ENCODE measurements at places on chromosomes 6 and 20.

GRCh38 chr6:19137505-19137904 is 699.7 kb upstream of the ID4 start:
- DNase-seq: no peak

GRCh38 chr6:110567957-110568696 is 91.7 kb upstream of the SLC22A16 start:
- no peak for DNase-seq

- no peak for DNase-seq
Measured at GRCh38 chr20:62011403-62011790, 54.3 kb downstream of the TAF4 start.

DNA sequence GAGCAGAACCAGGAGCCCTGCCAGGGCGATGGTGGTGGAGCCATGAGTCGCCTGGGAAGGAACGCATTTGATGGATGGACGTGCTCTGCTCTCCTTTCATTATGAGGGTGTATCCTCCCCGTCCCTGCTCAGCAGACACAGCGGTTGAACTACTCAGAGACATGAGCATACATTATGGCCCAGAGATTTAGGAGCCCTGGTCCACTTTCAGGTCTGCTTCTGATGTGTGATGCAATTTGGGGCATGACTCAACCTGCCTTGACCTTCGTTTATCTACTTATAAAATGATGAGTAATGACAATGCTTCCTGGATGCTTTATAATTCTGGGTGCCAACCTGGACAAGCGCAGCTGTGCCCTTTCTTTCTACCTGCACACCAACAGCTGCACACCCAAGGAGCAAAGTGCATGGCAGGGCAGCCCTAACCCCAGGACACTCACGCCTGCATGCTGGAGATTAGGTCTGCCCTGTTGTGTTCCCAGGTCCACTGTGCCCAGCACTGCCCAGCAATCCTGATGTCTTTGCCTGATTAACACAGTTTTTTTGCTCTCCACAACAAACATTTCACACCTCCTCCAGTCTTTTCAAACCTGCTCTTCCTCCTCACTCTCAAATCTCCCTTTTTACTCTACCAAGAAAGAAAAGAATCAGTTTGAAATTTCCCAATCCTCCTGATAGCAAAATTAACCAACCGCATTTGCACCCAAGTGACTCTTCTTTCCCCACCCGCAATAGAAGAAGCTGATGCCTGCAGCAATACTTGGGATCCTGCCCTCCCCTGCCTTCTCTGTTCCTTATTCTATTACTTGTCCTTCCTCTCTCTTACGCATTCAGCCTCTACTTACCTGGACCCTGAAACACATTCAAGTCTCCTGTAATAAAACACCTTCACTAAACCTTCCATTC is 81.2 kb downstream of the EZR start:
- DNase-seq: no peak

DNA sequence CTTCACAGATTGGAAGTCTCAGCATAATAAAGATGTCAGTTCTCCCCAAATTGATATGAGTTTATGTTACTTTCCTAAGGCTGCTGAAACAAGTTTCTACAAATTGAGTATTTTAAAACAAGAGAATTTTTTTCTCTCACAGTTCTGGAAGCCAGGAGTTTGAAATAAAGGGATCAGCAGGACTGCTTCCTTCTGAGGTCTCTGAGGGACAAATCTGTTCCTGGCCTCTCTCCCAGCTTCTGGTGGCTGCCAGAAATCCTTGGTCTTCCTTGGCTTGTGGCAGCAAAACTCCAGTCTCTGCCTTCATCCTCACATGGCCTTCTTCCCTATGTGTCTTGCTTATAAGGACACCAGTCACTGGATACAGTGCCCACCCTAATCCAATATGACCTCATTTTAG is 136.1 kb downstream of the TFAP2A start:
- no peak for DNase-seq

DNA sequence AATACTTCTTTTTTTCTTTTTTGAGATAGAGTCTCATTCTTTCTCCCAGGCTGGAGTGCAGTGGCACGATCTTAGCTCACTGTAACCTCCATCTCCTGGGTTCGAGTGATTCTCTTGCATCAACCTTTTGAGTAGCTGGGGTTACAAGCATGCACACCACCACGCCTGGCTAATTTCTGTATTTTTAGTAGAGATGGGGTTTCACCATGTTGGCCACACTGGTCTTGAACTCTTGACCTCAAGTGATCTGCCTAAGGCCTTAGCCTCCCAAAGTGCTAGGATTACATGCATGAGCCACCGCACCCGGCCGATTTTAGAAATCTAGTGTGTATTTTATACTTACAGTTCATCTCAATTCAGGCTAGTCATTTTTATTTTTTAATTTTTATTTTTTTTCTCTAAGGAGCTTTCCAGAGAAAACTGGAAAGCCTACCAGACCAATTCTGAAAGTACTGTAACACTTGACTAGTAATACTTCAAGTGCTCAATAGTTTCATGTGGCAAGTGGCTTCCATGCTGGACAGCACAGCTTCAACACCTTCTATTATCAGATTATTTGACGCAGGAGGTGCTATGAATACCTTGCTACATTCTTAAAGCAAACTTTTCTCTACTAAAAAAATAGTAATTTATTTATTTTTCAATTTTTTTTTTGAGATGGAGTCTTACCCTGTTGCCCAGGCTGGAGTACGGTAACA is 25.0 kb downstream of the POLR1C start:
- DNase-seq: no peak

DNA sequence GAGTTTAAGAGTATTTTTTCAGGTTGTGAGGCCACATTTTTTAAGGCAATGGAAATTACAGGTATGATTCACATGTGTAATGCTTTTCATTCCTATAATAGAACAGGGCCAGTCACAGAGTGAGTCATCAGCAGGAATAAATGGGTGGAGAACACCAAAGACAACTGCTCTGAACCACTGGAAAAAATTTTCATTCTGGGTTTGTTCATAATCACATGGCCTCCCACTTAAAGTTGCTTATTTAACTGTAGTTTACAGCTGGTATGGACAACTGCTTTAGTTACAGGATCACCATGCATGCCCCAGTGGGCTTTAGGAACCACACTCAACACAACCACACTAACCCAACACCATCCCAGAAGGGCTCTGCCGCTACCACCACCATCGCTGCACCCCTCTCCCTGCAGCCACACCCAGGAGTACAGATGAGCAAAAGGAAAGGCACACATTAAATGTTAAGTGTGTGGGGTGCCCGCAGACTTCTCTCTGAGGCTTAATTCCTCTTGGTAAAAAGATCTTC is 107.0 kb upstream of the DST start:
- no peak for DNase-seq

GRCh38 chr6:142686507-142686887 is 258.5 kb downstream of the HIVEP2 start:
- no peak for DNase-seq

DNA sequence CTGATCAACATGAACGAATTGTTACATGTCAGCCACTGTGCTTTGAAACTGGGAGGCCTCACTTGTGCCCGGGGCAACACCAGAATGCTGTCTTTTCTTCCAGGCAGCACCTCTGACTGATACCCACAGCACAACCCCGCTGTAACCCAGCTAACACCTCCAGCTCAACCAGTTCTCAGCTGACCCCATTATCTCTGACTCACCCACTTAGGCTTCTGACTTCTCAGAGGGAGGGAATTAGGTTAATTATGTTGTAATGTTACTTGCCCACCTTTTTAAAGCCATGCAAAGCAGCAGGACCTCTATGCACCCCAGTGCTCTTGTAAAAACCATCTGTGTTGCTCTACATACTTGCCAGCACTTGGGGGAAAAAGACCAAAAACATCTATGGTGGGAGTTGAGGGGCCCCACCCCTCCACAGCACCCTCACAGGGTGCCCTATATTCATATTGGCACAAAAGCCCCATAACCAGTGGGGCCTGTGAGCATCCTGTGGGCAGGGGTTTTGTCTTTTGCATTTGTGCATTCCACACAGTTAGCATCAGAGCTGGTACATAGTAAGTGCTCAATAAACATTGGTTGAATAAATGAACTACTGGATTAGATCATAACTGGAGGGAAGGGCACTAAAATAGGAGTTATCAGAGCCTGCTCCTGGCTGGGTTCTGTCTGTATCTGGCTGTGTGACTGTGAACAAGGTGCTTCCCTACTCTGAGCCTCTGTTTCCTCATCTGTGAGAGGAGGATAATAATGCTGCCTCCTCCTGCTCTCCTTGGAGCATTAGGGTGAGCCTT is 22.3 kb downstream of the BNIP5 start:
- DNase-seq: no peak

DNA sequence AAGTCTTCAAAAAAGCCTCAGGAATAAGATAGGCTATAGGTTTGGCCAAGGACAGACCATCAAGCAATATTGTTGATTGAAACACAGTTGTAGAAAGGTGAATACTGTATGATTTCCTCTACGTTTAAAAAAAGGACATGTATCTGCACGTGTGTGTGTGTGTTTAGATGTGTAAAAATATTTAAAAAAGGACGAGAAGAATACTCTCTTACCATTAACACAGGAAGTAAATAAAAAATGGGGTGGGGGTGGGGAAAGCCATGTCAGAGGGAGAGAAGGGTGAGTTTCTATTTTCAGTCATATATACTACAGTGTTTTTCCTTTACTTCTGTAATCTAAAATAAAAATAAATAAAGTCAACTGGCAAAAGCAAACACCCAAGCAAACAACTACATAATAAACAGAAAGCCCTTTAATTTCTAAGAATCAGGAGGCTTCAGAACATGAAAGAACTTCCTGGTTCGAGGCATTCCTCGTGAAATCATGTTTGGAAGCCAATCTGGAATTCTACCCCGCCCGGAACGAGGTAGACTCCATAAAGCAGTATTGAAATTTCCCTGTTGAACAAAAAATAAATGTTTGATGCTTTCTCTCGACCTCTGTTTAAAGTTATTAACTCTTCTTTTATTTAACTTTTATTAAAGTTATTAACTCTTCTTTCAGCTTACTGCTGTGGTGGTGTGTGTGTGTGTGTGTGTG is 158.1 kb upstream of the ZNF217 start:
- DNase-seq: no peak

GRCh38 chr6:78700991-78701390 is 166.4 kb upstream of the IRAK1BP1 start:
- no peak for DNase-seq

GRCh38 chr6:144181639-144182038 is 31.3 kb downstream of the STX11 start:
- no peak for DNase-seq

DNA sequence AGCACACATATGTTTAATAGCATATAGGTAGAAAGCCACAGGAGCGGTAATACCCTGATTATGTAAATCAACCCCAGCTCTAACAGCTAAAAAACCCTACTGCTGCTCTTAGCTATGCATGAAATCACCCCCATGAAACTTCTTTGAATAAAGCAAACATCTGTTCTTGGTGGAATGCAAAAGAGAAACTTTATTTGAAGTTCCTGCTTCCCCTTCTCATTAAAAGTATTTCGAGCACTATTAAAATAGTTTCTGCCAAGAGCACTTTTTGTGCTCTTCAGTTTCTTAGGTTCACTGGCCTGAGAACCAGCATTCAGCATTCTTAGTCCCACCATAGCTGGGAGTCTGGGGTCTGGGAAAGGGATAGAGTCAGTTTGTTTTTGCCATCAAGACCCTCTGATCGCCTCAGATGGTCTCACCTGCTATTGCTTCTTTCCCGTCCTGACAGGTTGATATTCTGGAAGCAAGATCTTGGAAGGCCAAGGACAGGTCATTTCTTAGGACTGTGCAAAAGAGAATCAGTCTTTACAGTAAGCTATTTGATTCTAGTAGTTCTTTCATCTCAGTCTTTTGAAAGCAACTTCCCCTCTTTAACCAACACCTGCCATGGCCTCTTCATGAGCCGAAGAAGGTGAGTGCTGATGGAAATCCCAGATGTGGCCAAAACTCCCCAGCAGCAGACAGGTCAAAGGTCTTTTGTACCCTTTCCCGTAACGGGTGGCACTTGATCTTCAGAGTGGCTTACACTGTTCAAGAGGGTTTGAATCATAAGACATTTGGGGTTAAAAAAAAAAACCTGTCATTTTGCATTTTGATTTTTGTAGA is 76.5 kb upstream of the TMEM170B start:
- DNase-seq: no peak

DNA sequence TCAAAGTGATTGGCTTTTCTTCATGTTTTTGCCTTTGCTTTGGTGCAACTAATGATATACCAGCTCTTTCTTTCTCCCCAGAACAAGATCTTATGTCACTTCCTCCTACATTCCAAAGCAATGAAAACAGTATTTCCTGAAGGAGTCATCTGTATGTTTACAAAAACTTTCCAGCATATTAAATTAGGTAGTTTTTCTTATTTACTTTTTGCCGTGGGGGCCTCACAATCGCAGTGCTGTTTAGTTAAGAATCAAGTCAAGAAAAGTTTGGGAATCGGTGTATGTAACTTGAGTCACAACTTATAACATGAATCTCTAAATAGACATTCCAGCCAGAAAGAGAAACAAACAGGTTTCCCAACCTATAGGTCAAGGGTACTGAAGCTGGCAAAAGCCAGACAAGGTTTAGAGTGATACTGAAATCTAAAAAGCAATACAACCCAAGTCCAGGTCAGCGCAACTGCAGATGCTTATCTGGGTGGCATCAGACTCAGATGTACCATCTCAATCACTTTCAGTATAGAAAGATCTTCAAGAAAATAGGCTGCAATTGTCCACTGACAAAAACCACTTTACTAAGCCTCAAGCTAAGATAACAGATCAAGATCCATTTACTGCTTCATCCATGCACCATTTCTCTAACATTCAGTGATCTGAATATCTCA is 63.6 kb downstream of the IPCEF1 start:
- DNase-seq: no peak
